ACHN (cell line): ENCODE measurements at places on chromosomes 1 and 21.

DNA sequence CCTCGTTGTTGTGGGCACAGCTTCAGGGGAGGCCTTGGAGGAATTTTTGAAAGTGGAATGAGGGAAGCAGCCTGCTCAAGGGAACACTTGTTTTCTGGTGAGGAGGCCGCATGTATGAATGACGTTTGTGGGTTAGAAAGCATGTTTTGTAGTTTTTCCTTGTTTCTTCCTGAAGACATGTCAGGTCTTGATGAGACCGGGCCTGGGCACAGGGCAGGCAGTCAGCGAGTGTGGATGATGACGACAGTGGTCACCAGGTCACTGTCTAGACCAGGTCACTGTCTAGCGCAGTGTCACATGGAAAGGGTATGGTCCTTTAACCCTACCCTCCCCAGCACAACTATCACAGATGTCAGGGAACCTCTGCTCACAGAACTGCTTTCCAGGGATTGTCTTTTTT lies 7.3 kb downstream of the PSEN2 start:
- DNase-seq = no peak

DNA sequence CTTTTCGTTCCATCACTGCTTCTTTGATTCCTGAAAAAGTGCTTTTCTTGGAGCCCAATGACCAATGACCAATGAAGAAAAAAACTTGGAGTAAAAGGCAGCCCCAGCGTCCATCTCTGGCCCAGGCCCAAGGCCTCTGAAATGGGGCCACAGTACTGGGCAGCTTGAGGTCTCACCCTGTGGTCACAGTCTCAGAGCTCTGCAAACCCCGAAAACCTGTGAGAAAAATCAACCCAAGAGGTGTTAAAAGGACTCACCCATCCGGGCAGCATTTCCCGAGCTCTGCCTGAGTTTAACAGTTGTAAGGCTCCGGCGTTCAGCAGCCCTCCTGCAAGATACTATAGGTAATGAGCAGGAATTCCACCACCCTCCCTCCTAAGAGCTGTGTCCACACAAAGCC lies 2.1 kb upstream of the EFHD2 start:
- no peak for DNase-seq

DNA sequence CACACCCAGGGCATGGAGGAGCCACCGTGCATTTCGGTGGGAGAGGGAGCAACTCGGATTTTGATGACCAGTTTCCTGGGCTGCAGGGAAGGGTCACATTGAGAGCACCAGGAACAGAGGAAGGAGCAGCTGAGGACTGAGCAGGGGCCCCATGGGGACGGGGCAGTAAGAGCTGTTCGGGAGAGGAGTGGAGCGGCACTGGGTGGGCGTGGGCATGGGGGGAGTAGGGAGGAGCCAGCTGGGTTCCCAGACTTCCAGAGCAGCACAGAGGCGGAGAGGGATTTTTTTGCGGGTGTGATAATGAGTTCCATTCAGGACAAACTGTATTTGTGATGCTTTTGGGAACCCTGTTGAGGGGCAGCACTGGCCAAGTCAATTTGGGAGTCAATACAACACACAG lies 17.4 kb upstream of the GPR153 start:
- DNase-seq = no peak

GRCh38 chr1:164725401-164725800 lies 166.4 kb downstream of the PBX1 start:
- no peak for DNase-seq

DNA sequence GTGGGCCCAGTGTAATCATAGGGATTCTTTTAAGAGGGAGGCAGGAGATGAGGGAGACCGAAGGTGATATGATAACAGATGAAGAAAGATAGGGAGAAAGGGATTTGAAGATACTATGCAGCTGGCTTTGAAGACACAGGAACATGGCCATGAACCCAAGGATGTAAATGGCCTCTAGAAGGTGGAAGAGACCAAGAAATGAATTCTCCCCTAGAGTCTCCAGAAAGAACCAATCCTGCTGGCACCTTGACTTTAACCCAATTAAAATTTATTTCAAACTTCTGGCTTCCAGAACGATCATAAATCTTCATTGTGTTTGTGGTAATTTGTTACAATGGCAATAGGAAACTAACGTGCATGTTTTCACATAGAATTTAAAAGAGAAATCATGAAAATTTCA lies 95.0 kb upstream of the GORAB start:
- no peak for DNase-seq

DNA sequence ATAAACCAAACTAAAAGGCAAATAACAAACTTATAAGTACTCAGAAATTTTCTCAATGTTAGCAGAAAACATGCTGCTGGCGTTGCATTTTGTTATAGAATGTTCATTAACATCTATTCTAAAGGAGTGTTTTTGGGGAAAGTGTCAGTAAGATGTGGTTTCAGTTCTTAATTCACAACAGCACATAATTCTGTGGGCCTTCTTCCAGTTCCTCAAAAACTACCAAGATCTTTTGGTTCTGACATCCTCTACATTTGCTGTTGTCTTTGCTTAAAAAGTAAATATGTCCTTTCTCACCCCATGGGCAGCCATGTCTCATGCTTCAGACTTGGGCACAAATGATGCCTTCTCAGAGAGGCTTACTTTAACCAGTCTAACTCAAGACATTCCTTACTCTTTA lies 152.5 kb downstream of the CDC7 start:
- no peak for DNase-seq

DNA sequence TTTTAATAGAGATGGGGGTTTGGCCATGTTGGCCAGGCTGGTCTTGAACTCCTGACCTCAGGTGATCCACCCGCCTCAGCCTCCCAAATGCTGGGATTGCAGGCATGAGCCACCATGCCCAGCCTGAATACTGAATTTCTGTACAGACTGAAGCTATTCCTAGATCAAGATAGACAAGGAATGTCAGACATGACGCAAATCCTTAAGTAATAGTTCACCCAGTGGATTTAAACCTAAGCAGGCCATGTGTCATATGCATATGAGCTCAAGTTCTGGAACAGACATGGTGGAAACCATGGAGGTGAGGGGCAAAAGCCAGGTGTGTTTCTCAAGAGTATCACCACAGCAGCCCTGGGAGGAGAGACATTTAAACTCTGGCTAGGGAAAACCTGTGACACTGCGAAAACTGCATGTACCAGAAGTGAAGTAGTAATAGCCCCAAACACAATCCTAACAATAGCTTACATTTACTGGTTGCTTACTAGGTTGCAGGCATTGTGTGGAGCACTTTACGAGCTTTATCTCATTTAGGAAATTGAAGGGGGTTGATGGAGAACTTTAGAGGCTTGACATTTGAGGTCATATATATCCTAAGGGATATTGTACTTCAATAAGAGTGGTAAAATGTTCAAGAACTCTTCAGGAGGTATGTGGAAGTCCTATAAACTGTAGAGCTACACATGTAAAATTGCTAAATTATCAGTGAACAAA lies 31.7 kb upstream of the MAN1A2 start:
- DNase-seq = no peak

GRCh38 chr1:208917723-208918122 lies 665.8 kb upstream of the CAMK1G start:
- DNase-seq = no peak
